ENCODE measurements at places on chromosomes 7 and 10. TPM values are rescaled to one million over a fixed set of nuclear protein-coding genes. Genes with fewer than 3 reads are reported as not detected.

Gene BEND7
- 0.13 TPM for total RNA-seq

DNA sequence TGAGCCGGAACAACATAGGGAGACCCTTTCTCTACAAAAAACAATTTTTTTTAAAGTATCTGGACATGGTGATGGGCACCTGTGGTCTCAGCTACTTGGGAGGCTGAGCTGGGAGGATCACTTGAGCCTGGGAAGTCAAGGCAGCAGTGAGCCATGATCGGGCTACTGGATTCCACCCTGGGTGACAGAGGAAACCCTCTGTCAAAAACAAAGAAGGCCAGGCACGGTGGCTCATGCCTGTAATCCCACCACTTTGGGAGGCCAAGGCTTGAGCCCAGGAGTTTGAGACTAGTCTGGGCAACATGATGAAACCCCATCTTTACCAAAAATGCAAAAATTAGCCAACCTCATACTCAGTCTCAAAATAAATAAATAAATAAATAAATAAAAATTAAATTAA lies 19.9 kb upstream of the ZCCHC24 start:
- no peaks in the 10 kb centered on the region for H3K36me3 ChIP-seq
- no peak overlapping the region for H3K27ac ChIP-seq
- H3K4me1 ChIP-seq: peaks cover 12% of the 10 kb centered on the region
- no peaks in the 10 kb centered on the region for H3K27me3 ChIP-seq

DNA sequence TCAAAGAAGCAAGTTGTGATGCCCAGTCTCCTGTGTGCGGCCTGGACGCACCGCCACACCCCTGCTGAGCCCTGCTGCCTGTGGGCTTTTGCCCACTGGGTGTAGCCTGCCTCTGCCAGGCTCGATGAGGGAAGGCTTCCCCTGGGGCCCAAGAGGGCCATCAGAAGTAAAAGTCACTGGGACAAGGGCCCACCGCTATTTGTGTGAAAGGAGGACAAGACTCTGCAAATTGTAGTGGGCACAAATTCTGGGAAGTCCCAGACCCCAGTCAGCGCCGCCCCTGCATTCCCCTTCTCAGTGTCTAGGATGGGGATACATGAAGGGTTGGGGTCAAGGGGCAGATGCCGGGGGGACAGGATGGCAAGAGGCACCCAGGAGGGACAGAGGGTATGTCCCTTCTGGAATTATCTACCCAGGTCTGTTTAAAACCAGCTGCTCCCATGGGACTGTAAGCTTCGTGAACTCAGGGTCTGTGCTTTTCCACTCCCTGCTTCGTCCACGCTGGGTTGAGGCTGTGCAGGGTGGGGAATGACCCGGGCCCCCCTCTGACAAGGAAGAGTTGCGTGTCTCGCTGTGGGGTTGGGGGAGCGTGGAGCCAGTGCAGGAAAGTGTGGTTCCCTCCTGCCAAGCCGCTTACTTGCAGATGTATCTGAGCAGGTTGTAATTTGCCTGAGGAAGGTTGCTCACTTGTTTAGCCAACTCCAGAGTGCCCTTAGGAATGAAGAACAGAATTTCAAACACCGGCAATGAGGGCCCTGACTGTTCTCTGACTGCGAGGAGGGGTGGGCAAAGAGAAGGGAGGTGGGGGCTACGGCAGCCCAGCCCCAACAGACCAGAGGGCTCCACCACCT lies 147.2 kb downstream of the MAPK8 start:
- H3K27me3 ChIP-seq: peaks cover 18% of the 10 kb centered on the region
- no peak overlapping the region for H3K27ac ChIP-seq
- peaks cover 8% of the 10 kb centered on the region for H3K4me1 ChIP-seq
- DNase-seq: no peak

DNA sequence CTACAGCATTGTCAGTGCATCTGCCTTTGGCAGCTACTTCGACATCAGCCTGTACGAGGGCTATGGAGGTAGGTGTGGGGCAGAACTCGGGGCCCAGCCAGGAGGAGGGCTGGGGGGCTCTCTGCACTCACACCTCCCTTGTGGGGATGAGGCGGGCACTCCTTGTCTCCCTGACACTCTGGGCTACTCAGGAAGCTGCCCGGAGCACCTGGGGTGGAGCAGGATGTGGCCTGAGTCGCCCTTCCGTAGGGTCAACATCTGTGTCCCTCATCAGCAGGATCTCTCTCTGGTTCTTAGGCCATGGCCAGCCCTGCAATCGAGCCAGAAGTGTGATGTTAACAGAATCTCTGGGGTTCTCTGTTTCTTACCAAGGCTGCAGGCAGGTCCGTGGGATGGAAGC lies 40.2 kb downstream of the C10orf105 start:
- peaks cover 58% of the 10 kb centered on the region for H3K27me3 ChIP-seq
- H3K4me1 ChIP-seq: no peaks in the 10 kb centered on the region
- no peak overlapping the region for H3K4me3 ChIP-seq
- no peak overlapping the region for H3K27ac ChIP-seq

Gene GOLGA7B
- total RNA-seq: not detected

Gene ZNF467
- total RNA-seq: 1.1 TPM

DNA sequence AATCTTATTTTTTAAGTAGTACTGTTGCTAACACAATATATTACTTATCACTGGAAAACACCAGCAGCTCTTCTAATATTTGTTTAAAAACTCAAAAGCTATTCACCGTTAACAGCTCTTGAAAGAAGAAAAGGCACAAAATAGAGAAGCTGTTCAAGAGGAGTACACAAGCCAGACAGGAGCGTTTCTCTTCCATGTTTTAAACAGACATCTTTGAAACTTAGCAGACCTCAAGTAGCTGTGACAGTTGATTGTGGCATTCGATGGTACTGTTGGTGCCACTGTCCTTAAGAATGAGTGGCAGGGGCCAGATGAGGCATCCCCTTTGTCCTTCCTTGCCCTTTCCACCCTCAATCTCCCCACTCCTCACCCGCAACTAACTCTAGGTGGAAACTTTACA lies 81.6 kb upstream of the PRR15 start:
- no peak for DNase-seq
- H3K4me3 ChIP-seq: no peak overlapping the region
- no peaks in the 10 kb centered on the region for H3K4me1 ChIP-seq
- H3K27me3 ChIP-seq: peaks cover 9% of the 10 kb centered on the region
- H3K36me3 ChIP-seq: no peaks in the 10 kb centered on the region
- no peak overlapping the region for H3K27ac ChIP-seq

DNA sequence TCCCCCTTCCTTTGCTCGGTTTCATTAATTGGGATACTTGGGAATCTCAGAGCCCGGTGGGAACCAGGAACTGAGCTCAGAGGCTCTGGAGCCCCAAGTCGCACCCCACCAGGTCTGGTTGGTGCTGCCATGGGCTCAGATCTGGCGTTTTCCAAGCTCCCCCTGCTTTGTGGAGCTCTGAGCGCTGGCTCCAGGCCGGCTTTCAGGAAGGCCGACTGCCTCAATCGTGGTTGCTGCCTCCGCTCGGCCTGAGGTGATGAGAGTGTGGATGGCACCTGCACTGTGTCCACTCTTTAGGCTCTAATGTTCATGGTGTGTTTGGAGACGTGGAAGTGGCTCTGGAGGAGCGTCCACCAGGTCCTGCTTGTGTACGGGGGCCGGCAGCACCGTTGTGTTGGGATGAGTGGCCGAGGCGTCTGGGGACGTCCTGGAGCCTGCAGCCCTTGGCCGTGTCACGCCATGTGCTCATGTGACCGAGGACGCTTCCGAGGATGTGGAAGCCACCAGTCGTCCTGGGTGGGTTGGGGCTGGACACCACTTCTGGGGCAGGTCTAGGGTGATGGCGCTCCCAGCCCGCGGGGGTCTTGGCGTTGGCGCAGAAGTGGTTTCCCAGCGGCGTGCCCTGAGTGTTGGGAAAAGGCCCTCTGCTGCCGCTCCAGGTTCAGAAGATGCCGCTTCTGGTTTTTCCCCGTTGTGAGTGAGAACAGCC lies 8.2 kb downstream of the INPP5A start:
- H3K27me3 ChIP-seq: no peaks in the 10 kb centered on the region
- peaks cover 3% of the 10 kb centered on the region for H3K36me3 ChIP-seq
- H3K27ac ChIP-seq: no peak overlapping the region
- DNase-seq: no peak

DNA sequence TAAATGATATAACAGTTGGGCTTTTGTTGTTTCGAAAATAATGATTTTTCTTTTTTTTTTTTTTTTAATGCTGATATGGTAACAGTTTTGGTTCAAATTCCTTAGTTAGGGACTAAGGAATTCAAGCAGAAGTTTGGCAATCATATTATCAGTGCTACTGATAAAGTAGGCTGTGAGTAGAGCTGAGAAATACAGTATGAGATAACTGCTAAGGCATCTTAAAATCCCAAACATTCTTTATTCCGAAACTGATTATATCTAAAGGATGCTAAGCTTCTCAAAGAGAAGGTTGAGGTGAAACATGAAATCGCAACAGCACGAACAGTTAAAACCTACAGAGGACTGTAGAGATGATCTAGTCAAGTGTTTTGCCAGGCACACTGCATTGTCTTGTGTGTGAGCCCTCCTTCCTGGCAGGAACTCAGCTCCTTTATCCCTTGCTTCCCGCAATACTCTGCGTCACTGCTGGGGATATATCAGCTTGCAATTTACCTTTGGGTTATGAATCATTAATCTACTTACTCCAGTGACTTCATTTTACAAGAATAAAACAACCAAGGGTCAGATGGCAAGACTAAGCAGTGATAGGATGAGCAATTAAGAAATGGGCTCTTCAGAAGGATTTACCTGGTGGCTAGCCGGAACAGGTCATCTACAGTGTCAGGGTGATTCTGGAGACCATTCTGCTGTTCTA lies 36.7 kb downstream of the IRF5 start:
- peak; percentile 79 for DNase-seq
- no peaks in the 10 kb centered on the region for H3K27me3 ChIP-seq
- peak overlapping the region; percentile 70 for H3K27ac ChIP-seq

DNA sequence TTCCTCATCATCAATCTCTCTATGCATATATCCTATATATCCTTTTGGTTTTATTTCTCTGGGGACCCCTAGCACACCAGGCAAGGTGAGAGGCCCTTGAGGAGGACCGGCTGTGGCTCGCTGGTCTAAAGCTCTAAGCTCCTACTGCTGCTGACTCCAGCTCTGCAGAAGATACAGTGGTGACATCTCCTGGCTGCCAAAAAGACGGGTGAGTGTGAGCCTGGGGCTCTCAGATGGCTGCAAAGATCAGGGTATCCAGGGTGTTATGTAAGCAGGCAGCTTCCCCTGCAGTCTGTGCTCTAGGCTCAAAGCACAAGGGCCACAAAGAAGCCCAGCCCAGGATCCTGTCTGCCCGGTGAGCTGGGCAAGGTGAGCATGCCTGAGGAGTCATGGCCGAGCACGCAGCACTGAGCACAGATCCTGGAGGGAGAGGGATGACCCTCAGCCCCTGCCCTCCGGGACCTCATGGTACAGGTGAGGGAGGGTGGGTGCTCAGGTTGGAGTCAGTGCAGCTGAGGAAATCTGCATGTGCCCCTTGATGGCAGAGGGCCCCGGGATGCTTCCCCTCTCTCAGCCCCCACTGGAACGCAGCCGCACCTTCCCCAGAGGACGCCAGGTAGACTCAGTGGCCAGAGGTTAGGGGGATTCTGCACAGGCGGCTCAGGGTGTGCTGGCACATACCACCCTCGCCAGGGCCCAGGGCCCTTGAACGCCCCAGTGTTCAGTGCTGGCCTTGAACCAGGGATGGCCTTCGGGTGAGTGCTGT lies 95.4 kb upstream of the INSIG1 start:
- H3K27me3 ChIP-seq: peaks cover 3% of the 10 kb centered on the region
- H3K27ac ChIP-seq: no peak overlapping the region
- H3K4me1 ChIP-seq: peaks cover 45% of the 10 kb centered on the region
- DNase-seq: no peak

Gene ATOH7
- total RNA-seq: 0.12 TPM

DNA sequence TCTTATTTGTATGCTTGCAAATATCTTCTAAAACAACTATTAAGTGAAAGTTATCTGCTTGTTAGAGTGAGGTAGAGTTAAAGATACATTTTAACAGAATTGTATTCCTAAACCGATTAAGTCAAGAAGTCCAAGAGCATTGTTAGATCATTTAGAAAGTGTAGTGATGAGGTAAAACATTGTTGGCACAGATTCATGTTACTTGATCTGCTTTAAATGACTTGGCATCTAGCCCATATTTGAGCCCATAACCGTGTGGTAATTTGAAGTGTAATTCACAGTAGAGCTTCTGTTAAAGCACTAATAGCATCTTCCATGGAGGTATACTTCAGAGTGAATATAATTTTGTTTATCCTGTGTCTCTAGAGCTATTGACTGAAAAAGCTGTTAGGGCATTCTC lies 62.1 kb downstream of the PTEN start:
- H3K27ac ChIP-seq: peak overlapping the region; percentile 71
- DNase-seq: no peak
- H3K36me3 ChIP-seq: peaks cover 51% of the 10 kb centered on the region
- 0 out of 2 replicates have a peak overlapping the region, but pooled peaks have one; percentile 40 for H3K4me3 ChIP-seq
- peaks cover 3% of the 10 kb centered on the region for H3K27me3 ChIP-seq
- peaks cover 86% of the 10 kb centered on the region for H3K4me1 ChIP-seq

GRCh38 chr7:80895056-80895455 lies 23.8 kb downstream of the SEMA3C start:
- H3K27ac ChIP-seq: no peak overlapping the region
- no peak overlapping the region for H3K4me3 ChIP-seq
- peaks cover 1% of the 10 kb centered on the region for H3K27me3 ChIP-seq

DNA sequence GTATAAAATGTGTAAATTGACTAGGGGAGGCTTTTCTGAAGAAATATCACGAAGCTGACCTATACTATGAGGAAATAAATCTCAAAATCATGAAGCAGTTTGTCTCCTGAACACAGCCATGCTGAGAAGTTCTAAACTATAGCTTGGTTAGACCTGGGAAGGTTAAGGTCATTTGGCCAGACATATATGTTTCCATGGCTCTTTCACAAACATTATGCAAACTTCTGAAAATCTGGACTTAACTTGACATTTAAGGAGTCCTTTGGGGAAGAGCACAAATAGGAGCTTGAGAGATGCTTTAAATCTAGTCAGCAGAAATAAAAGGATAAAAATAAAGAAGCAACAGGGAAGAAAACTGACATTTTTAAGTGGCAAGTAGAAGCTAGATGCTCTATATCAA lies 115.9 kb upstream of the MEOX2 start:
- no peak overlapping the region for H3K27ac ChIP-seq
- no peak overlapping the region for H3K4me3 ChIP-seq
- DNase-seq: no peak
- no peaks in the 10 kb centered on the region for H3K27me3 ChIP-seq
- peaks cover 29% of the 10 kb centered on the region for H3K4me1 ChIP-seq
- no peaks in the 10 kb centered on the region for H3K36me3 ChIP-seq

GRCh38 chr10:78362406-78363022 lies 328.9 kb downstream of the RPS24 start:
- H3K36me3 ChIP-seq: no peaks in the 10 kb centered on the region
- H3K27ac ChIP-seq: no peak overlapping the region
- peak; percentile 0 for DNase-seq
- H3K4me3 ChIP-seq: no peak overlapping the region
- peaks cover 53% of the 10 kb centered on the region for H3K27me3 ChIP-seq

- DNase-seq: peak; percentile 71
- no peaks in the 10 kb centered on the region for H3K4me1 ChIP-seq
- no peaks in the 10 kb centered on the region for H3K36me3 ChIP-seq
- no peak overlapping the region for H3K4me3 ChIP-seq
- no peak overlapping the region for H3K27ac ChIP-seq
Measured at GRCh38 chr7:26365077-26365900, 73.6 kb downstream of the SNX10 start.

Data from HFFc6 (cell line).